COLO829 (cell line): ENCODE measurements at places on chromosomes 3 and 15.

GRCh38 chr15:41790756-41791546 lies 16.7 kb downstream of the MAPKBP1 start:
- DNase-seq: no peak

- DNase-seq: no peak
These were observed 157.0 kb downstream of the CHST2 start for GRCh38 chr3:143276592-143276991.

DNA sequence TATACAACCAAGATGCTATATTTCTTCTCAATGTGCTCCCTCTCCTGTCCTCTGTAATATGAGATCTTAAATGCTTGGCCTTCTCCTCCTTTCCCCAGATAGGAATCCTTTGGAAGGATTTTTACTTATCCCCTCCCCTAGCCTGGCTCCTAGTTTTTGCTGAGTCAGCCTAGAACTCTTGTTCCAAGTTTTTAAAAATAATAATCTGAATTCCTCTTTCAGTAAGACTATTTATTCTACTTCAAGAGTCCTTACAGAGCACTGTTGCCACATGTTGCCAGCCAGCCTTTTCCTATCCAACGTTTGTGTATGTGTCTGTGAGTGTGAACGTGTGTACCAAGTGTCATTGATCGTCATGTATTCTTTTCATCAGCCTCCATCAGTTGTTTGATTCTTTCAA lies 11.0 kb upstream of the KCNMB2 start:
- DNase-seq: no peak

DNA sequence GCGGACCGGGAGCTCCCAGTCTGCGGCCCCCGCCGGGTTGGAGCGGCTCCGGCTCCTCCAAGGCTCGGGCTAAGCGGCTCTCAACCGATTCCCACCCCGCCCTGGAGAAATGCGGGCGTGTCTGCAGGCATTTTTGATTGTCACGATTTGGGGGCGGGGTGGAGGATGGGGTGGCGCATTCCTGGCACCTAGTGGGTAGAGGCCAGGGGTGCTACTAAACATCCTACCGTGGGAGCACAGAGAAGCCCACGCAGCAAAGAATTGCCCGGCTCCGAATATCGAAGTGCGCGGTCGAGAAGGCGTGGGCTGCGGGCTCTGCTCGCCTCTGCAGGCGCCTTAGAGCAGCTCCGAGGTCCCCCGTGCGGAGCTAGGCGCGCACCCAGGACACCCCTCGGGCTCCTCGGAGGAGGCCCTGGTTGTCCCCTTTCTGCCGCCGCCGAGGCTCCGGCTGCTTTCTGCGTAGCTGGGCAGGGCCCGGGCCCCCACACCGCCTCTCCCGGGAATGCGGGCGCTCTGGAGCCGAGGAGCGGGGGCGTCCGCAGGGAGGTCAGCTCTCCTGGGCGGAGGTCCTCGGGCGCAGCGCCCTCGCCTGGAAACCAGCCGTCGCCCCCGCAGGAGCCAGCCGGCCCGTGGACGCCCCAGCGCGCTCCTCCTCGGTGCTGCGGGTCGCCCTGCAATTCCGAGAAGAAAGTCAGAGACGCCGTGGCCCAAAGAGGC lies 16.5 kb upstream of the LAMP3 start:
- DNase-seq: no peak

- DNase-seq: no peak
These were observed 430.3 kb downstream of the NTRK3 start for GRCh38 chr15:87826119-87826747.

- DNase-seq: no peak
These were observed 14.8 kb upstream of the SH3BP5 start for GRCh38 chr3:15347063-15347736.

GRCh38 chr3:94301366-94301765 lies 238.5 kb downstream of the NSUN3 start:
- DNase-seq: no peak

DNA sequence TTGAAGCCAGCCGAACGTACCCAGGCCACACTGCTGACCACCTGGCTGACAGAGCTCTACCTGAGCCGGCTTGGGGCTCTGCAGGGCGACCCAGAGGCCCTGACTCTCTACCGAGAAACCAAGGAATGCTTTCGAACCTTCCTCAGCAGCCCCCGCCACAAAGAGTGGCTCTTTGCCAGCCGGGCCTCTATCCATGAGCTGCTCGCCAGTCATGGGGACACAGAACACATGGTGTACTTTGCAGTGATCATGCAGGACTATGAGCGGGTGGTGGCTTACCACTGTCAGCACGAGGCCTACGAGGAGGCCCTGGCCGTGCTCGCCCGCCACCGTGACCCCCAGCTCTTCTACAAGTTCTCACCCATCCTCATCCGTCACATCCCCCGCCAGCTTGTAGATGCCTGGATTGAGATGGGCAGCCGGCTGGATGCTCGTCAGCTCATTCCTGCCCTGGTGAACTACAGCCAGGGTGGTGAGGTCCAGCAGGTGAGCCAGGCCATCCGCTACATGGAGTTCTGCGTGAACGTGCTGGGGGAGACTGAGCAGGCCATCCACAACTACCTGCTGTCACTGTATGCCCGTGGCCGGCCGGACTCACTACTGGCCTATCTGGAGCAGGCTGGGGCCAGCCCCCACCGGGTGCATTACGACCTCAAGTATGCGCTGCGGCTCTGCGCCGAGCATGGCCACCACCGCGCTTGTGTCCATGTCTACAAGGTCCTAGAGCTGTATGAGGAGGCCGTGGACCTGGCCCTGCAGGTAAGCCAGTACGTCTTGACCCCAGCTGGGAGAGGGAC lies 6.2 kb downstream of the VPS18 start:
- DNase-seq: no peak

DNA sequence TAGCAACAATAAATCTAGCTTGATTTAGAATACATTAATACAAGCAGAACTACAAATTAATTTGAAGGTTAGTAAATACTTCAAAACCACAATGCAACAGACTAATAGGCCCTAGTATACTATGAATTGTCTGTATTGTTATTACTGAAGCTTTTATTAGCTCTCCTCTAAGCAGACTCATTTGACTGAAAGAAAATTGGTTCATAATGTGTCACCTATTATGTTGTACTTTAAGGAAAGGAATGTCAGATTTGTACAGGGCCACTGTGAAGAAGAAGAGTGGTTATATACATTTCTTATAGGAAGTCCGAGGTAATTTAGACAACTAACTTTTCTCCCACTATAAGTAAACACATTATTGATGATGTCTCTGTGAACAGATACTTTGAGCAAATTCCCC lies 954.5 kb downstream of the ZPLD1 start:
- DNase-seq: no peak
